ENCODE measurements at places on chromosomes 16 and 17. TPM values are rescaled to one million over a fixed set of nuclear protein-coding genes. Genes with fewer than 3 reads are reported as not detected.

PPP1R1B gene
- 1.6 TPM for total RNA-seq

CCL16 gene
- not detected for total RNA-seq

KRTAP4-16 gene
- not detected for total RNA-seq

OXLD1 gene
- 22.4 TPM for total RNA-seq

DNA sequence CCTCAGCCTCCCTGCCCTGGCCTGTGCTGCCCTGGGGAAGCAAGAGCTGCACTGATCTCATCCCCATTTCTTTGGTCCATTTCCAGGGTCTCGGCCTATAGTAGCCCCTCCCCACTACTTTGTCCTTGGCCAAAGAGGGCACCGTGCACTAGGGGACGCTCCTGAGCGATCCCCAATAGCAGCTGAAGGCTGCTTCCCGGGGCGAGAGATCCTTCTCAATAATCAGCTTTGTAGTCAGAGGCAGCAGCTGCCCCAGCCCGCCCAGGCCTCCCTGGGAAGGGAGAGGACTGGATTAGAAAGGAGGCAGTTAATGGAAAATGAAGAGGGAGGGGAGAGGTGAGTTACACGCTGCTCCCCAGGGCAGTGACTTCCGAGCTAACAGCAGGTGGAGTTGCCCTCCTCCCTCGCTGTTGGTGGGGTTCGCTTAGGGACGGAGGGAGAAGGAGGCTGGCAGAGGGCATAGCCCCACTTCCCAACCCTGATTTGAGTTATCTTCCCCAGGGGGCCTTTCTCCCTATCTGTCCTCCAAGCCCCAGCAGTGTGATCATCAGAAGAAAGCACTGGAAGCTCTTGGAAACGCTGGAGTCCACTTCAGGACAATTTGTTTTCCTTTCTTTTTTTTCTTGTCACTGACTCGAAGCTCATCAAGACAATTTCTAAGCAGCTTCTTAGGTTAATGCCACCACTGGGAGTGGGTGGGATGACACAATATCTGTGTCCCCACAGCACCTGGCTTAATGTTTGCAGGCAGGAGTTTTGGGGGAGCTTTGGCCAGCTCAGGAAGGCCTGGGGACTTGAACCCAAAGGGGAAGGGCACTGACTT lies 2.6 kb downstream of the MXRA7 start:
- ATAC-seq: no peak

DNA sequence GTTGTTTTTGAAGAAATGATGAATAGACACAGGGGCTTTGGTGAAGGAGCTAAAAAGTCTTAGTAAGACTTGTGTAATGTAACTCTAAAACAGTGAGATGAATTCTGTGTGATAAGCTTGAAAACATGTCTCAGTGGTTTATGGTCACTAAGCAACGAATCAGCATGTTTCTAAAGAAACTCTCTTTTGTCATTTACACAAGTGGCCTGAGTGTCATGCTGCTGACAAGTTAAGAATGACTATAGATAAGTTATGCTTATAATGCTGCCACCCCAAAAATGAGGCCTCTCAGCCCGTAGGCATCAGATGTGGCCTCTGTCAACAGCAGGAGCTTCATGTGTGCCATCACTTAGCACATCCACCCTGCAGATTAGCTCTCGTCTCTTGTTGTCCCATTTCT lies 8.7 kb downstream of the COX10 start:
- no peak for ATAC-seq

DNA sequence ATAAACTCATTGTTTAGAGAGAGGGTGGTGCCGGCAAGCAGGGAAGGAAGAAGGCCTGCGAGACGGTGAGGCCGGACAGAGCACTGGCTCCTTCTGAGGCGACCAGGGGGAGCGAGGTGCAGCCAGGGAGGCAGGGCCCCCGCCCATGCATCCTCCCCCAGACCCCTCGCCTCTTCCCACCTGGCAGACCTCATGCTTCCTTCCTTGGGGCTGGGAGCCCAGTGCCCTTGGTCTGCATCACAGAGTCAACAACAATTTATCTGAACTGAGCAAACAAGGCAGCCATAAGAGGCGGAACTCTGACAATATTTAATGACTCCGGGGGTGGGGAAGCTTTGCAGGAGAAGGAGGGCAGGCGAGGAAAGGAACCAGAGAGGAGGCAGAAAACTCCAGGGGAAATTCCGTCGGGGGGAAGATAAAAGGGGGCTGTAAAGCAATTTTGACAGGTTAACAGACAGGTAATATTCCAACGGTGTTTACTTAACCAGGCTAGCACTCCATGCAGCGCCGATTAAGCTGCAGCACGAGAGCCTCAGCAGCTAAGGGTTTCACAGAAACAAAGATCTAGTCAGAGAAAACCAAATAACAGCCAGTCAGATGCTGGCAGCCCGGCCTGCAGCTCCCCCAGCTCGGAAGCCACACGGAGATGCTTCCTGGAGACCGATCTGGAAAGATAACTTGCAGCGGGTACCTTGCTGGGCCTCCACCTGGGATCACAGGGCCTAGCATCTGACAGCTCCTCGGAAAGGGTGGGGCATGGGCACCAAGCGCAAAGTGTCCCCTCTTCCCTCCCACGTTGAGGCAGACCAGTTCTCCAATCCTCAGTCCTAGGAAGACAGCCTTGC lies 398.2 kb downstream of the SOX9 start:
- no peak for ATAC-seq

Measured in esophagus mucosa (tissue), 1 donor.